ENCODE measurements at places on chromosomes 5 and 9. TPM values are rescaled to one million over a fixed set of nuclear protein-coding genes. Genes with fewer than 3 reads are reported as not detected.

The FCN1 gene
- polyA plus RNA-seq: 5.5 TPM

The CNTNAP3B gene
- polyA plus RNA-seq: 9.6 TPM

The INSL4 gene
- not detected for polyA plus RNA-seq

The MSMP gene
- polyA plus RNA-seq: 1.4 TPM

The MEIKIN gene
- polyA plus RNA-seq: not detected

The ROR2 gene
- 33.5 TPM for polyA plus RNA-seq

The C5orf58 gene
- 0.94 TPM for polyA plus RNA-seq

The FANCG gene
- polyA plus RNA-seq: 60.2 TPM

The BAAT gene
- polyA plus RNA-seq: 0.99 TPM

The RGMB gene
- polyA plus RNA-seq: 15.7 TPM

The CD74 gene
- polyA plus RNA-seq: 176 TPM

The GRM6 gene
- polyA plus RNA-seq: 2.1 TPM

The IER5L gene
- 5.9 TPM for polyA plus RNA-seq

The MARCOL gene
- not detected for polyA plus RNA-seq

The PCDHGA5 gene
- polyA plus RNA-seq: 4.5 TPM

The CHSY3 gene
- 5.8 TPM for polyA plus RNA-seq

The TCF7 gene
- polyA plus RNA-seq: 16.6 TPM

The FOXI1 gene
- polyA plus RNA-seq: not detected

The IFNA13 gene
- polyA plus RNA-seq: 0.13 TPM

The FYB1 gene
- polyA plus RNA-seq: 5.2 TPM

The RAI14 gene
- polyA plus RNA-seq: 53.9 TPM

The RANBP3L gene
- 2.1 TPM for polyA plus RNA-seq

The TBC1D13 gene
- polyA plus RNA-seq: 30.0 TPM
